ENCODE measurements at places on chromosomes 12 and 14.

DNA sequence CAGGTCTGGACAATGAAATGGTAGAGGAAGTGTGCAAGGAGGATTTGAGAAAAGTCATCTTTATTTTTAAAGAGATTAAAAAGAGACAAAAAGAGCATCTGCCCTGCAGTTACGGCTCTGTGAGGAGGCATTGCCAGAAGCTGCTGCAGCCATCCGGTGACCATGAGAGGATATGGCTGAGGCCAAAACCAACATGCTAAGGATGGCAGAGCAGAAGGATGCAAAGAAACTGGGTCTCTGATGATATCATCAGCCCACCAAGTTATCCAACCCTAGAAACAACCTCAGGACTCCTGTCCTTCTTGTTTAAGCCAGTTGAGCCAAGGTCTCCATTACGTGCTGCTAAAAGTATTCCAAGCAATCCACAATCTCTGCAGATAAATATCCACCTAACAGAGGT lies 48.0 kb upstream of the CCND2 start:
- DNase-seq = no peak

DNA sequence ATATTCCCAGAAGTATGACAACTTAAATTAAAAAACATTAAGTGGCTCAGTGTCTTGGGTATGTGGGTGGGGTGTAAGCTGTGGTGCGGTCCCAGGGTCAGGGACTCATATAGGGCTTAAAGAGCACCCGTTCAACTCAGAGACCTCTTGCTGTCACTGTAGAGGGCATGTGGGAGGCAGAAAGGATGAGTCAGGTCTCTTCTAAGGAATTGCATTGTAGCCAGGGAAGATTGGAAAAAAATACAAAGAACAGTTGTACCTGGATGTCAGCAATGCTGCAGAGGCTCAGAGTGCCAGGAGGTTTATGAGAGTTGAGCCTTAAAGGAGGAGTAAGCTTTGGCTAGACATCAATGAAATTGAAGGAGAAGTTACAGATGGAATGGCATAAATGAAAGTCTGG lies 104.1 kb downstream of the MYRFL start:
- DNase-seq = no peak

- DNase-seq = no peak
Observed at GRCh38 chr14:30884901-30885300, 10.5 kb downstream of the COCH start.

DNA sequence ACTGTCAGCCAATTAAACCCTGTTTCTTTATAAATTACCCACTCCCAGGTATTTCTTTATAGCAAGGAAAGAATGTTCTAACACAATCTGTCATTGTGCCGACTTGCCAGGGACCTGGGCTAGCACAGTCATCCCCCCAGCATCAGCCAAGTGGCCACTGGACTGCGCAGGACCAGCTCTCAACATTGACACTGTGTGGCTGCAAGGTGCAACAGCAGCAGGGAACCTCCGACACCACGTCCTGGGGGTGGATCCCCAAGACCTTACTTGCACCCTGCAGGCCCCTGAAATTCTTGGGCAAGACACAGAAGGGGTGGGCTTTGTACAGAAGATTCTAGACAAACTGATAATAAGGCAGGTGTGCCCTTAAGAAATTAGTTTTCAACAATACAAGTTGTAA lies 309.5 kb downstream of the GLT1D1 start:
- no peak for DNase-seq

DNA sequence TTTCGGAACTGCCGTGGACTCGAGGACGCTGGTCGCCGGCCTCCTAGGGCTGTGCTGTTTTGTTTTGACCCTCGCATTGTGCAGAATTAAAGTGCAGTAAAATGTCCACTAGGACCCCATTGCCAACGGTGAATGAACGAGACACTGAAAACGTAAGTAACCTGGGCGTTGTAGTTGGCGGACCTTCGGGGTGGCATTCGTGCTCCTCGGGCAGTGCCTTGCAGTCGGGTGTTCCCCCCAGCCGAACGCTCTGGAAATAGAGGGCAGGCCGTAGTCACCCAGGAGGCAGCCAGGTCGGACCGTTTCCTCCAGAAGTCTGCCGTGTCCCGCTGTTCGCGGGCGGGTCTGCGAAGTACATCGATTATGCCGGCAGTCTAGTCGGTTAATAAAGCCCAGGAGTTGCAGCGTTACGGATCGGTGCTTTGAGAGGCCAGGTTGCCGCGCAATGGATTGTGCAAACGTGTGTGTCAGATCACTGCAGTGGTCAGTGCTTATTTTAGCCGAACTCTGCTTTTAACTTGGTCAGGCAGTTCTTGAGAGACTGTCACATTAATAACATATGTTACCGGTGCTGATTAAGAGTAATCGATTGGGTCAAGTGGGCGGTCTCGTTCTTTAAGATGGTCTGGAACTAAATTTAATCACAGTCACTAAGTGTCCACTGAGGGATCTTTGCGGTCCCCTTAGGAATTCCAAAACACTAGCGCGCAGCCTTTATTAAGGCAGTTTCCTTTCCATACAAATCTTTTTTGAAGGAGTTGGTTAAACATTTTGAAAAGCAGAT lies 906 bp downstream of the MARK3 start:
- DNase-seq = peak; percentile 46

DNA sequence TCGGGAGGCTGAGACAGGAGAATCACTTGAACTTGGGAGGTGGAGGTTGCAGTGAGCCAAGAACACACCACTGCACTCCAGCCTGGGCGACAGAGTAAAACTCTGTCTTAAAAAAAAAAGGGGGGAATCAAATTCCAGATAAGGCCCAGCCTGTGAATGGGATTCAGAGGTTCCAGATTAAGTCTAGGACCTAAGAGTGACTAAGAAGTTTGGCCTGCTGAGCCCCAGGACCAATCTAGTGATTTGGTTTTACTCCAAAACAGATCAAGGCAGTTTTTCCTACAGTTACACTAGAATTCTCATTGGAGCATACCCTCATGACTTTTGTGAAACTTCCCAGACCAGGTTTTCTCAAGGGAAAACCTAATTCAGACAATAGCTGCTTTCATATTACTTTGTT lies 22.8 kb downstream of the EXOC5 start:
- DNase-seq = no peak
